ENCODE measurements at places on chromosomes 3 and 15.

DNA sequence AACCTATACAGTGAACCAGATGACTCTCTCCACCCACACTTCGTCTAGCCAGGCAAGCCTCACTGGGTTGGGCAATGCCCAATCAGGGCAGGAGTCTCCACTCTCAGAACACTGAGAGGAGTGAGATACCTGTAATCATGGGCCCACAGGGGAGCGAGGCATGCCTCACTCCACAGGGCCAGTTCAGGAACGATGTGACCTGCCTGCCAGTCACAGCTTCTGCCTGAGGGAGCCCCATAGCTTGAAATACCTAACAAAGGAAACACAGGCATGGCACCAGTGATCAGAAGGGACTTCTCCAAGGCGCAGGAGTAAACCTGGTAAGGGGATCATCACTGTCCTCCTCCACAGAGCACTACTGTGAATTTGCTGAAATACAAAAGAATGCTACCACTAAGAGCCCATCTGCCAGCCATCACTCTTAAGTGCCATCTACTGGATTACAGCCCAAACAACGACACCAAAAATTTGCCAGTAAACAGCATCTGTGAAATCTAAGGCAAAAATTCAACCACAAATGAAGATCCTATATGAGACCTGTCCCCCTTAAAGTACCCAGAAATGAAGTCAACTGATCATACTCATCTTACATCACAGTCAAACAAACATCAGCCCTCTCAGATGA, 689.9 kb upstream of the SEMA6D start:
- DNase-seq = no peak
- no peaks in the 10 kb centered on the region for H3K36me3 ChIP-seq
- H3K4me1 ChIP-seq = no peaks in the 10 kb centered on the region
- no peaks in the 10 kb centered on the region for H3K27me3 ChIP-seq

- DNase-seq = no peak
- H3K27me3 ChIP-seq = no peaks in the 10 kb centered on the region
These were observed 24.6 kb downstream of the AQR start for GRCh38 chr15:34944936-34945335.

GRCh38 chr3:27467545-27467944, 16.6 kb downstream of the SLC4A7 start:
- H3K27ac ChIP-seq = no peak overlapping the region
- peaks cover 14% of the 10 kb centered on the region for H3K4me1 ChIP-seq
- no peaks in the 10 kb centered on the region for H3K27me3 ChIP-seq
- peaks cover 17% of the 10 kb centered on the region for H3K36me3 ChIP-seq
- no peak overlapping the region for H3K4me3 ChIP-seq
- DNase-seq = no peak

DNA sequence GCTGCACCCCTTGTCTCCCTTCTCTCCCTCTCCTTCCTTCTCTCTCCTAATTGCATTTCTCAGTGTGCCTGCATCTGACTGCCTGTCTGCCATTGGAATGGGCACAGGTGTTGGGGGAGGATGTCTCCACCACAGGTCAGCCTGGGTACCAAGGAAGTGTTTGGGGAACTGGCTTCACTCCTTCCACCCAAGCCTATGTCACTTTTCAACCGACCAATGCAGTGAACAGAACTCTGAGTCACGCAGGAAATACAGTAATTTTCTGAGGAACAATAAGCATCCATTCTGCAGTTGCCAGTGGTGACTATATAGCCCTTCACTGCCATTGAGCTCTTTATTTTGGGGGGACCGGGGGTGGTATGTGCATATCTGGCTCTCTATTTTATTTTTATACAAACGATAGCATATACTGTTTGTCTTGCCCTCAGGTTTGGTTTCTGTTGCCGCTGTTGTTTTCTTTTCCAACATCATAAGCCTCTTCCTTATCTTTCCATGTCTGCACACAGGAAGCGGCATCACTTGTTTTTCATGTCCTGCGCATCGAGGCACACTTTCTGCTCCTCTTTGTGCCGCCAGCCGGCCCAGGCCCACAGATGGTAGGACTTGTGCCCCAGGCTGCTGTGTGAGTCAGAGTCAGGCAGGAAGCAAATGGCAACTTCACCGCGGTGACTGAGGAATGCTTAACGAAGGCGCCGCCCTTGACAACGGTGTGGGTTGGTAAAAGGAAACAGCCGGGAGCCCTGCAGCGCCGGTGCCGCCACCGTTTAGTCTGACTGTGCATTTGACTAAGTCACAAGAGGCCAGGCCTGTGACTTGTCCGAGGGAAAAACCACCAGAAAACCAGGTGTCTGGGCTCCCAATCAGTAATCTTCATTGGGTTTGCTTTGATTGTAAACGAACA, 21.1 kb upstream of the CDCP1 start:
- peaks cover 51% of the 10 kb centered on the region for H3K4me1 ChIP-seq
- peak overlapping the region; percentile 58 for H3K4me3 ChIP-seq
- peak; percentile 83 for DNase-seq
- H3K27ac ChIP-seq = peak overlapping the region; percentile 98

DNA sequence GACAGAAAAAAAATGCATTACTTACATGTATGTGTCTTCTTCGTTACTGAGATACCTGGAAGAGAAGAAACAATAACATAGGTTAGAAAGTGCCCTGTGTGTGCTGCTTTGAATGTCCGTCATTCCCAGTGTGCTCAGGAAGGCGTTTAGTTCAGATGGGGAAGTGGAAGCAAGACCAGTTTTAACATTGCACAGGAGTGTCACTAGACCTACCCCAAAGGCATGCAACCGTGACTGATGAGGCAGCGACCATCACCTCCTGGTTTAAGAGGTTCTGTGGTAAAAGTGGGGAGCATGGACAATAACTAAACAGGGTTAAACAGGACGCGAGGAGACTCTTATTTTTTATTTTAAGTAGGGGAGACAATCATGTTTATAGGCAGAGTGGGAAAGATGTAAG, 199.7 kb upstream of the ICE2 start:
- H3K27me3 ChIP-seq = peaks cover 19% of the 10 kb centered on the region
- no peaks in the 10 kb centered on the region for H3K36me3 ChIP-seq
- H3K27ac ChIP-seq = no peak overlapping the region
- peaks cover 10% of the 10 kb centered on the region for H3K4me1 ChIP-seq
- H3K4me3 ChIP-seq = no peak overlapping the region

All from activated T-helper 2 cell treated with anti-CD3 and anti-CD28 coated beads, Interferon-gamma antibody, Interleukin-2, Interleukin-4, amounts not matched to agents 10 μg/mL and 5 μg/mL and 100 μg/mL, durations not matched to agents 14 hours and 24 hours and 36 hours (primary cell).